Type B pancreatic cell (in vitro differentiated cells): ENCODE measurements at places on chromosomes 13 and 19. TPM values are rescaled to one million over a fixed set of nuclear protein-coding genes. Genes with fewer than 3 reads are reported as not detected.
A peak's percentile ranks its signal among the peaks of the same experiment; 100 is the strongest.

- H3K27ac ChIP-seq = no peak overlapping the region
- no peak overlapping the region for H3K4me3 ChIP-seq
- peaks cover 15% of the 10 kb centered on the region for H3K27me3 ChIP-seq
- no peaks in the 10 kb centered on the region for H3K36me3 ChIP-seq
These were observed 373.0 kb downstream of the FGF14 start for GRCh38 chr13:102028868-102029267.

DNA sequence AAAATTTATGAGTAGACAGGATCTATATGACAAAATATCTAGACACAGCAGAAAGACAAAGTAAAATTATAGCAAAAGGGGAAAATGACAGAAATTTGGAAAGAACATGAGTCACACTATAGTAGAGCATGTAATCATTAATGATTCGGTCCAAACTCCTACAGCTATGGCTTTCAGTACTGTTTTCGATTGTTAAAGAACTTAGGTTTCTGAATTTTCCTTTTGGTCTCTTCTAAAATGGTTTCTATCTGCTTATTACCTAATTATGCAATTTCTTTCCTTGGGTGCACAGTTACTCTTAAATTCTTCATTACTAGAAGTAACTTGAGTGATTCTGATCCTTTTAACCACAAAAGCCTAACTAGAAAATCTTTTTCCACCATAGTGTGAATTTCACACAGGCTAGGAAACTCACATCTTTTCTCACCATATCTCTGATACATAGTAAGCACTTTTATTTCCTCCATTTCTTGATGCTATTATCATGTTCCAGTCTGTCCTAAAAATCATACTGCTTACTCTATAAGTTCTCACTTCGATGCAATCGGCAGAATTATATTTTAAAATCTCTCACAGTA, 1101.4 kb downstream of the PCDH9 start:
- no peak for DNase-seq
- no peaks in the 10 kb centered on the region for H3K27me3 ChIP-seq
- H3K27ac ChIP-seq = no peak overlapping the region
- no peaks in the 10 kb centered on the region for H3K36me3 ChIP-seq
- H3K4me3 ChIP-seq = no peak overlapping the region

GRCh38 chr13:49213539-49213938, 6.6 kb upstream of the MLNR start:
- peaks cover 18% of the 10 kb centered on the region for H3K36me3 ChIP-seq
- no peak for DNase-seq
- peaks cover 25% of the 10 kb centered on the region for H3K27me3 ChIP-seq
- H3K4me1 ChIP-seq = peaks cover 4% of the 10 kb centered on the region
- H3K4me3 ChIP-seq = no peak overlapping the region
- H3K27ac ChIP-seq = no peak overlapping the region

GRCh38 chr19:30855442-30855841, 483.3 kb downstream of the ZNF536 start:
- H3K27me3 ChIP-seq = peaks cover 7% of the 10 kb centered on the region
- DNase-seq = peak; percentile 49
- no peaks in the 10 kb centered on the region for H3K4me1 ChIP-seq
- H3K36me3 ChIP-seq = no peaks in the 10 kb centered on the region

- H3K4me1 ChIP-seq = no peaks in the 10 kb centered on the region
- H3K27me3 ChIP-seq = no peaks in the 10 kb centered on the region
- no peaks in the 10 kb centered on the region for H3K36me3 ChIP-seq
- DNase-seq = no peak
- H3K4me3 ChIP-seq = peak overlapping the region; percentile 11
- no peak overlapping the region for H3K27ac ChIP-seq
These were observed 28.1 kb downstream of the GPX4 start for GRCh38 chr19:1131718-1132551.

GRCh38 chr19:46970815-46971214, 48.8 kb upstream of the NPAS1 start:
- no peak for DNase-seq
- no peak overlapping the region for H3K4me3 ChIP-seq
- H3K36me3 ChIP-seq = peaks cover 25% of the 10 kb centered on the region
- peaks cover 47% of the 10 kb centered on the region for H3K4me1 ChIP-seq

DNA sequence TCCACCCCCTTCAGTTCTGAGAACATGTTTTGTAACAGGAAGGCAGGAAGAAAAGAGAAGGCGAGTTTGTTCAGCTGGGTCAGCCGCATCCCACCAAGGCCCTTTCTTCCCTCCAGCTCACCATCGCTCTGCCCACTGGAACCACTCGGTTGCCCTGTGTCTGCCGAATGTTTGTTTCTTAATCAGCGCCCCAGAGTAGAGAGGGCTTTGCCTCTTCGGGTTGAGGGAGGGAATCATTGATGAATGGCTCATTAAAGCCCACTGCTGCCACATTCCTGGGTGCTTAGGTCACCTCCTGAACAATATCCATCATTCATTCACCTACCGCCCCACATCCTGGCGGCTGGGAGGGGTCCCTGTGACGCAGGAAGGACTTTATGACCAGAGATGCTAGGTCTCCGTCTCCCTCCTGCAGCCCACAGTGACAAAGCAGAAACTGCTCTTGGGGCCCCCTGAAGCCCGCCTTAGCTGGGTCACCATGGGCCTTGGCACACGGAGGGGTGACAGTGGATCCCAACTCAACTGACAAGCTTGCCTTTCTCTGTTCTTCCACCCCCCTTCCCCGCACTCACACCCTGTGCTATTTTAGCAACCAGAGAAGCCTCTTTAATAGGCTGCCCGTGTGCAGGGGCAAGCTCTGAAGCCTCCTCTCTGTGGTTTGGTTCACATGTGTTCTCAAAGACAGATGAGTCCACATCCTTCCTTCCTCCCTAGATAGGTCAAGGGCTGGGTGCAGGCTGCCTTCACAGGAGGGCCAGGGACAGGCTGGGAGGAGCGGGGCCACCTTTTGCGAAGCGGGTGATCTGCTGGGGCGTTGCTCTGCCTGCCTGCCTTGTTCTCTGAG, 46.2 kb downstream of the ACTN4 start:
- H3K4me3 ChIP-seq = peak overlapping the region; percentile 67
- no peaks in the 10 kb centered on the region for H3K27me3 ChIP-seq
- DNase-seq = no peak
- peak overlapping the region; percentile 100 for H3K27ac ChIP-seq
- H3K36me3 ChIP-seq = peaks cover 22% of the 10 kb centered on the region
- peaks cover 72% of the 10 kb centered on the region for H3K4me1 ChIP-seq

- H3K27ac ChIP-seq = peak overlapping the region; percentile 39
- peaks cover 24% of the 10 kb centered on the region for H3K4me1 ChIP-seq
- no peaks in the 10 kb centered on the region for H3K27me3 ChIP-seq
- peaks cover 4% of the 10 kb centered on the region for H3K36me3 ChIP-seq
- no peak for DNase-seq
- no peak overlapping the region for H3K4me3 ChIP-seq
These were observed 12.5 kb upstream of the ASF1B start for GRCh38 chr19:14148751-14149410.

DNA sequence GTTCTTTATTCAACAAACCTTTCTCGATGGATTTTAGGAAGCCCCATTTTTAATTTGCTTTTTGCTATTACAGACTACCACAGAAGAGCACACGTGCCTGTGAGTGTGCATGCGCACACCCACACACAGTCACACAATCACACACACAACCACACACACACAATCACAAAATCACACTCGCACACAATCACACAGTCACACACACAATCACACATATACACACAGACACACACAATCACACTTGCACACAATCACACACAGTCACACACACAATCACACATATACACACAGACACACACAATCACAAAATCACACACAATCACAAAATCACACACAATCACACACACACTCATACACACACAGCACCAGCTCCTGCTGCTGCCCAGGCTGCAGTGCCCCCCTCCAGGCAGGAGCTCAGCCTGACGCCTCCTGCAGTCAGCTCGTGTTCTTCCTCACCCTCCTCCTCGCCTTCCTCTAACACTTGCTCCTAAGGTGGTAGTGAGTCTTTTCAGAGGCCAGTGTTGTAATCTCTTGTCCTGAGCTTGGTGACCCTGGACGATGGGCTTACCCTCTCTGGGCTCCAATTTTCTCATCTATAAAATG, 125.0 kb upstream of the SOX1 start:
- H3K27ac ChIP-seq = no peak overlapping the region
- no peaks in the 10 kb centered on the region for H3K4me1 ChIP-seq
- peaks cover 14% of the 10 kb centered on the region for H3K27me3 ChIP-seq

DNA sequence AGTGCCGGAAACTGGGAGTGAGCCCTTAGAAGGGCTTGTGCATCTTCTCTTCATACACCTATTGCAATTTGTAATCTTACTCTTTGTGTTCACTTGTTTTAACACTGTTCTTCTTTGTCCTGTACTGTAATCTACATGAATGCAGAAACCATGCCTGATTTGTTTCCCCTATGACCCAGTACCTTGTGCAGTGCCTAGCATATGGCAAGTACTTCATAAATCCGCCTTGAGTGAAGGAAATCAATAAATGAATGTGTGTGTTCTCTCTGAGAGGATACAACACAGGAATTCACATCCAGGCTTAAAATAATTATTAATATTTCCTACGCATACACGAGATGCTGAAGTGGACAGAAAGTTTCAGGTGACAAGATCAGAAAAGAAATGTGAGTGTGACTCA, 172.6 kb downstream of the GPC6 start:
- H3K27ac ChIP-seq = no peak overlapping the region
- DNase-seq = no peak
- no peak overlapping the region for H3K4me3 ChIP-seq
- peaks cover 15% of the 10 kb centered on the region for H3K4me1 ChIP-seq

- no peaks in the 10 kb centered on the region for H3K27me3 ChIP-seq
- peaks cover 14% of the 10 kb centered on the region for H3K4me1 ChIP-seq
- DNase-seq = no peak
These were observed 19.5 kb downstream of the WDFY2 start for GRCh38 chr13:51603716-51604115.

- H3K4me1 ChIP-seq = peaks cover 3% of the 10 kb centered on the region
- no peak overlapping the region for H3K27ac ChIP-seq
- peaks cover 81% of the 10 kb centered on the region for H3K27me3 ChIP-seq
These were observed 7.1 kb upstream of the PEAK3 start for GRCh38 chr19:2288818-2289713.

GRCh38 chr19:30799865-30800755, 427.9 kb downstream of the ZNF536 start:
- H3K4me1 ChIP-seq = no peaks in the 10 kb centered on the region
- H3K4me3 ChIP-seq = no peak overlapping the region
- H3K36me3 ChIP-seq = no peaks in the 10 kb centered on the region
- DNase-seq = peak; percentile 67
- no peak overlapping the region for H3K27ac ChIP-seq
- peaks cover 40% of the 10 kb centered on the region for H3K27me3 ChIP-seq

- H3K27me3 ChIP-seq = peaks cover 4% of the 10 kb centered on the region
- H3K4me3 ChIP-seq = peak overlapping the region; percentile 24
- peaks cover 9% of the 10 kb centered on the region for H3K36me3 ChIP-seq
- peak overlapping the region; percentile 84 for H3K27ac ChIP-seq
These were observed 23.1 kb downstream of the EPSTI1 start for GRCh38 chr13:42968906-42969305.

GRCh38 chr19:54095136-54095858, 5.3 kb downstream of the OSCAR start:
- DNase-seq = no peak
- no peaks in the 10 kb centered on the region for H3K4me1 ChIP-seq
- H3K4me3 ChIP-seq = no peak overlapping the region
- H3K36me3 ChIP-seq = no peaks in the 10 kb centered on the region

GRCh38 chr13:113544071-113544891, 40.3 kb upstream of the TFDP1 start:
- peaks cover 28% of the 10 kb centered on the region for H3K36me3 ChIP-seq
- no peaks in the 10 kb centered on the region for H3K27me3 ChIP-seq
- peaks cover 35% of the 10 kb centered on the region for H3K4me1 ChIP-seq
- no peak overlapping the region for H3K4me3 ChIP-seq

- no peaks in the 10 kb centered on the region for H3K27me3 ChIP-seq
- peaks cover 19% of the 10 kb centered on the region for H3K4me1 ChIP-seq
- no peaks in the 10 kb centered on the region for H3K36me3 ChIP-seq
These were observed 45.3 kb downstream of the UFM1 start for GRCh38 chr13:38394777-38395496.

DNA sequence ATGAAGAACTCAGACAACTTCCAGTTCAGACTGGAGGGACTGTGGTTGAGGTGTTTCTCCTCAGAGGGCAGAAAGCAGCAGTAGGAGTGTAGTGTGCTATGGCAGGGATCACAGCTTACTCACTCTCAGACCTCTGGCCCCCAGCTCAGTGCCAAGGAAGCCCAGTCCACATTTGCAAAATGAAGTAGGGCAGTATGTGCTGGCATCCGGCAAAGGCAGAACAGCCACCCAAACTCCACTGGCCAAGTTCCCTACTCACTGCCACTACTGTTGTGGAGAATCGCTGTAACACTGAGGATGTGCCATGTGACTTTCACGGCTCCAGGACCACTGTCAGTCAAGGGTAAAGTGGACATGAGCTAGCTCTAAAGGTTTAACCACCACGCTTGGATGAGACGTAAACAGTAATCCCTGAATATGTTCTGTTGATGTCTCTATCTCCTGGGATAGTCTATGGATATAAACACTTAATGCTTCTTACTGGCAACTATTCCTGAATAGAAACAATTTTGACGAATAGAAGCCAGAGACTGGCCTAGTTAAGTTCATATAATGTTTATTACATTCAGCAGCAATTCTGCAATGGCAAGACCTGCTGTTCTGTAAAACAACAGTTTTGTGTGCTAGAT, 67.0 kb upstream of the SLC15A1 start:
- H3K4me1 ChIP-seq = peaks cover 21% of the 10 kb centered on the region
- no peak overlapping the region for H3K27ac ChIP-seq
- DNase-seq = no peak
- H3K36me3 ChIP-seq = no peaks in the 10 kb centered on the region

DNA sequence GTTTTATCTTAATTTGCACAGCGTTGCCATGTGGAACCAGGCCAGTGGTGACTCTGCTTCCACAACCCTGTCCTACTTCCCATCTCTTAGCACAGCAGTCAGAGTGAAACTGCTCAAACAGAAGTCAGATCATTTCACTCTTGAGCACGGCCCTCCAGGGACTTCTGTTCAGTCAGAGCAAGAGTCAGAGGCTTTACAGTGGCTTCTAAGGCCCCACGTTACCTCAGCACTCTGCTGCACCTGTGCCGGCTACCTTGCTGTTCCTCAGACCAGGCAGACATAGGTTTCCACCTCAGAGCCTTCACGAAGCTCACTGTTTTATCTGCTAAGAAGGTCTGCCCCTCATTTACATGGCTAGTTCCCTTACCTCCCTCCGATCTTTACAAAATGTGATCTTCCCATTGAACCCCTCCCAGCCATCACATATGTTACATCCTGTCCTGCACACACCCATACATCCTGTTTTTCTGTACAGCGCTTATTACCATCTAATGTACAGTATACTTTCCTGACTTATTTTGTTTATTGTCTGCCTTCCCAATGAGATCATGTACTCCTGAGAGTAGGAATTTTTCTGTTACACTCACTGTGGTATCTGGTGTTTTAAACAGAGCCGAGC, 41.6 kb downstream of the TM9SF2 start:
- no peak overlapping the region for H3K4me3 ChIP-seq
- no peak overlapping the region for H3K27ac ChIP-seq
- no peaks in the 10 kb centered on the region for H3K4me1 ChIP-seq
- H3K27me3 ChIP-seq = no peaks in the 10 kb centered on the region
- no peak for DNase-seq

TMEM205 gene
- total RNA-seq = 58.6 and 68.3 TPM in 2 replicates

STK11 gene
- 59.9 and 64.8 TPM in 2 replicates for total RNA-seq

DPF1 gene
- 0.93 and 12.6 TPM in 2 replicates for total RNA-seq

SIAH3 gene
- 0.05 and 0.53 TPM in 2 replicates for total RNA-seq

UHRF1 gene
- total RNA-seq = 29.2 and 79.1 TPM in 2 replicates
